ENCODE measurements at places on chromosomes 12 and 14.

DNA sequence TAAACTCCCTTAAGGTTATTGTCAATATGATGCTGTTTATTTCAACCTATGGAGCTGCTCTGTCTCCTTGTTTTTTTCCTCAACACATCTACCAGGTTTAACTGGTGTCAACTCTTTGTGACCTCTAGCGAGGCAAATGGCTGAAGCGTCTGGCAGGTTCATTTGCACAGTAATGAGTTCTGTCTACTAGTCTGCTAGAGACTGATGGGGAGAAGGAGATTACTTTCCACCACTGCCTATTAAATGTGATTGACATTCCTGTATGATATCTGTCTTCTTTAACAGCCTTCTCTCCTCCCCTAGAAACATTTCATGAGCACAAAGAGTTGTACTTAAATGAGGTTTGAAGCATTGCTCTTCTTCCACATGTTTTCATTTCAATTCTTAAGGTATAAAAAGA lies 253.7 kb downstream of the SLC6A15 start:
- DNase-seq = no peak

DNA sequence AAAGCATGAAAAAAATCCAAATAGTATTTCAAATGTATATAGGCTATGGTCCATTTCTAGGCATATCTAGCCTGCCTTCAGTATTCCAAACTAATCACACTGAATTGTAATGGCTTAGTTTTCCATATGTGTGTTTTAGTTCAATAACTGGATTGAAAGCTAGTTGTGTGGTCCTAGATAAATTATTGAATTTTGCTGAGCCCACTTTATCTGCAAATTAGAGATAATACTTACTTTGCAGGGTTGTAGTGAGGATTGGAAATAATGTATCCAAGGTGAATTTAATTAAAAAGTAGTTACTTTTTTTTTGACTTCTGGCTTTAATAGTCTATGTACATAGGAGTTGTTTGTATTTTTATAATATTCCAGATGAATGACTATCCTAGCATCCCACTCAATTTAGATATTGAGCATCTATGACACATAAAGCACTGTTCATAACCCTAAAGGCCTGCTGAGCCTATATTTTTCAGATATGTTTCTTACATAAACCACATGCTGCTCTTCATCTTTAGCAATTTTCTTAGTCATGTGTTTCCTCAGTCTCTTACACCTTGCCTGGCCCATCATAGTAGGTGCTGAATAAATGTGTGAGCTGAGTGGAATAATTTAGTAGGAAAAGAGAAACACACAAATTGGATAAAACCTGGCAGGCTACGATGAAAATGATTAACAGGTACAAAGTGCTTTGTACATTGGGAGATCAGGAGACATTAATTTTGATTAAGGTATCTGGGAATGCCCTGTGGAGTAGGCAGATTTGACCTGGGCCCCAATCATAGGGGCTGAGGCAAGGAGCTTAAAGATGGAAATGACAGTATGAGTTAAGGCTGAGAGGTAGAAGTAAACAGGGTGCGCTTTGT lies 1.1 kb upstream of the ATP23 start:
- DNase-seq = no peak

GRCh38 chr12:73465106-73465505 lies 1072.5 kb upstream of the ATXN7L3B start:
- DNase-seq = no peak

GRCh38 chr14:91061056-91061887 lies 831 bp upstream of the RPS6KA5 start:
- DNase-seq = no peak

- no peak for DNase-seq
Measured at GRCh38 chr14:89125216-89125615, 291.8 kb downstream of the FOXN3 start.

- no peak for DNase-seq
Measured at GRCh38 chr12:108955225-108955835, 65.5 kb downstream of the SVOP start.

- DNase-seq = no peak
Measured at GRCh38 chr12:40684986-40685385, 7.3 kb upstream of the CNTN1 start.

GRCh38 chr12:126953365-126953889 lies 1313.5 kb upstream of the TMEM132C start:
- no peak for DNase-seq

DNA sequence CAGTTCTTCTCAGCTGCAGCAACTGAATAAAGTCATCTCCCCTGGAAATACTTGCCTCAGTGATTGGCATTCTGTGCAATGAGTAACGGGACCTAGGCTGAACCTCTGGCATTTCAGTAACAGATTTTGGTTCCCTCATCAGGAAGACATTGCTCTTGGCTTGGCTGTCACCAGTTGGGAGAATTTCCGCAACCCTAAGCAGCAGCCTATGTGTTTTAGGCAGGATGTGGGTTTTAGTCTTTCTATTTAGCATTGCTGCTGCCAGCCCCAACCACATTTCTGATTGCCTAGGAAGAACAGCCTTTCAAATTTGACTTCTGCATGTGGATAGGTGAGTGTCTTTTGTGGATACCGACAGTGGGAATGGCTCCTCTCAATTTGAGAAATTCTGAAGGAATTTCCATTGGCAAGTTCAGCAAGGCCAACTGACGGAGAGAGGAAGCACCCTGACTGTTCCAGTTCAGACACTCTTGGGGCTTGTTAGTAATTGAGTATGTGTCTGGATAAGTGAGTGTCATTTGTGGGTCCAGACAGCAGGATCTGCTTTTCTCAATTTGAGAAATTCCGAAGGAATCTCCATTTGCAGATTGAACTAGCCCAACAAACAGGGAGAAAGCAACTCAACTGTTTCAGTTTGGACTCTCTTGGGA lies 19.0 kb upstream of the CLEC2A start:
- DNase-seq = peak; percentile 61

DNA sequence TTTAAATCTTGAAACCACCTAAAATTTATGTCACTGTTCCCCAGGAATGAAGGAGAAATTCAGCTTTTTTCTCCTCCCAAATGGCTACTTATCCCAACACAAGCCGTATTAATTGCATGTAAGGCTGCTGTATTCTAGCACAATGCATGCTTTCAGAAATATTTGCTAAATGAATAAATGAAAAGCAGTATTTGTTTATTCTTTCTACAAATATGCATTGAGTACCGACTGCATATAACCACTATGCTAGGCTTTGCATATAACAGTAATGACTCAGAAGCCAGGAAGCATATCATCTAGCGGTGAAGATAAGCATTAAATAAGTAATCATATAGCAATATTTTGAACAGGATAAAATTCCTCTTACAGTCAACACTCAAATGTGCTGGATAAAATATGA lies 5.7 kb upstream of the LRR1 start:
- no peak for DNase-seq

DNA sequence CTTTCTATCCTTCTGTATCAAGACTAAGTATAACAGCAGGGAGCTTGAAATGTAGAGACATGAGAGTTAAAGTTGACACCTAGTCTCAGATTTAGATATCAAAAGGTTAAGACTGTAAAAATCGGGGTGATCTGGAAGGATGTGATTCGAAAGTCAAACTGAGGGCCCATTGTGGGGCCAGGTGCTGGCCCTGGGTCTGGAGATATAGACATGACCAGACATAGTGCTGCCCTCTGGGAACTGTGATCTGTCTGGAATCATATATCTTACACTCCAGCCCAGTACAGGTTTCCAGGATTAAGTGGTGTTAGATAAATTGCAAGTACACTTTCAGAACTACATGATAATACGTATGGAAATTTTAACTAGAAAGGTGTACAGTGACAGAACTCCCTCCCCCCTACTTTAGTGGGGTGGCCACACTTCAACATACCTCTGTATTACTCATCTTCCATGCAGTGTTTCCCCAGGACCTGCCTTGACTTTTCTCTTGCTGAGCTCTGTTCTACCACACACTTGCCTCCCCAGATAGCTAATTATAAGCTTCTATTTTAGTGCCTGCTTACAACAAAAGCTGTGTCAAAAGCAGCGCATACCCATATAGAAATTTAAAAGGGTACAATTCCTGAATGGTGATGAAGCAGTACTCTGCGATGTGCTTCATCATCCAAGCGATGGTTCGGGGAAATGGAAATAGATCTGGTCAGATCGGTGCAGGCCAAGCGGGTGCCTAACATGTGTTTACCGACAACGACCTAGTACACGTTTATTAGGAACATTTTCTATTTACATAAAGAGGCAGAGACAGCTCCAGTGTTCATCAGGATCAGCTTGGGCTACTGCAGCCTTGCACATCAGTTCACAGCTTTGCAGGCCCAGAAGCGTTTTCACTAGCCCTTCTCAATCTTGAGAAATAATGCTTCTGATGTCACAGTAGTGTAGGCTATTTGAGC lies 68.7 kb downstream of the ARF6 start:
- peak; percentile 48 for DNase-seq

DNA sequence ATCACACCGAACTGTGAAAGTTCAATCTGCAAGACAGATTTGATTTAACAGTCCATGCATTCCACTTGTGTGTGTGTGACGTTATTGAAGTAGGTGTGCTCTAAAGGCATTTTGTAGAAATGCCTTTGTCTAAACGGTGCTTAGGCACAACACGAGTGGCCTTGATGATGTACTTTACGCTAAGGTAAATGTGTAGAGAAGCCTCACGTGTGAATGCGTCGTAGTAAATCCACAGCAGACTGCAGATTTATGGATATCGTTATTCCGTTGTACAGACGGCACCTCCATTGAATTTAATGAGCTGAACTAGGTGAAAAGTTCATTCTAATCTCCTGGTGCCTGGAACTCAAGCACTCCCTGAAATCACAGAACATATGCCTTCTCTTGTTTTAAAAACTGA lies 202.8 kb upstream of the STXBP6 start:
- DNase-seq = no peak

DNA sequence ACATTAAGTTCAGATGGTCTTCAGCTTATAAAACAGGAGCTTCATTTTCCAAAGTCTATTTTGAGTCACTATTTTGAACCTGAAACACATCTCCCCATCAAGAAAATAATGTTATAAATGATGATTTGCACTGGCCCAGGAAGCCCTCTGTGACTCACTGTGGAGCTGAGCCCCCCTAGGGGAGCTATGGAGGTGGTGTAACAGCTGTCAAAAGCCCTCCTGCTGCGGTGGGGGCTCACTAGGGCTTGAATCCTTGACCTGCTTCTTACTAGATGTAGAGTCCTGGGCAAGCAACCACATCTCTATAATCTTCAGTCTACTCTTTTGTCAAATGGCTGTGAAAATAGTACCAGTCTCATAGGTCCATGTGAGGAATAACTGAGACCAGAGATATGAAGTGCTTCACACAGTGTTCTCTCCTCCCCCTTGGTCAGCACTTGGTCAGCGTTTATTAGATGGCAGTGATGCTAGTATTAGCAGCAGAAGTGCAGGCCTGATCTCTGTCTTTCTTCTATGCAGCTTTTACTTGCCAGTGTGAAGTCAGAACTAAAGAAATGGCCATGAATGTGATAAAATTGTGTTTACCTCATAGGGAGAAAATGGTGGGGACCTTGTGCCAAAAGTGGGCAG lies 83.4 kb downstream of the RTN1 start:
- no peak for DNase-seq
